ENCODE measurements at places on chromosomes 1 and 21. TPM values are rescaled to one million over a fixed set of nuclear protein-coding genes. Genes with fewer than 3 reads are reported as not detected.

The RPS8 gene
- 1,121 TPM for total RNA-seq

The TMEM52 gene
- total RNA-seq, result 1.3 TPM

The LCE1E gene
- total RNA-seq, result not detected

The KRTAP19-4 gene
- total RNA-seq, result not detected

The FMO3 gene
- total RNA-seq, result not detected

The SLC1A7 gene
- not detected for total RNA-seq

The PEA15 gene
- 146 TPM for total RNA-seq

The CSF3R gene
- total RNA-seq, result 5.0 TPM

The AQP10 gene
- total RNA-seq, result not detected

The LRRC38 gene
- not detected for total RNA-seq

The S100A4 gene
- total RNA-seq, result 1.3 TPM

Measured in parietal lobe (tissue), 2 donors.